ENCODE measurements at places on chromosomes 4 and X.

GRCh38 chrX:153871451-153871850 is 14.5 kb downstream of the L1CAM start:
- no peak for DNase-seq

DNA sequence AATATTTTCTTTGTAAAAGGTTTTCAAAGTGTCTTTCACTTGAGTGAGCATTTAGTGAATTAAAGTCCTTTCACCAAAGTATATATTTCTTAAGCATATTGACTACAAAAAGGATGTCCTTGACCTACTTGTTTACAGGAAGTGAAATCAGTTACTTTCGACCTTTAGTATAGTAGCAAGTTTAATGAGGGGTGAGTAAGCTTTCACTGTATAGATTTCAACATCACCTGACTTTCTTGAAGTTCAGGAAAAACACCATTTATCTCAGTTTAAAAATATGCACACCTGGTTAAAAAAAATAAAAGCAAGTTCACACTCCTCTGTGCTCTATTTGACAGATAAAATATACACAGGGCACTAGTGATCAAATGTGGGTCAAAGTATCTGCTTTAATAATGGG is 88.1 kb downstream of the CCSER1 start:
- DNase-seq, result no peak

DNA sequence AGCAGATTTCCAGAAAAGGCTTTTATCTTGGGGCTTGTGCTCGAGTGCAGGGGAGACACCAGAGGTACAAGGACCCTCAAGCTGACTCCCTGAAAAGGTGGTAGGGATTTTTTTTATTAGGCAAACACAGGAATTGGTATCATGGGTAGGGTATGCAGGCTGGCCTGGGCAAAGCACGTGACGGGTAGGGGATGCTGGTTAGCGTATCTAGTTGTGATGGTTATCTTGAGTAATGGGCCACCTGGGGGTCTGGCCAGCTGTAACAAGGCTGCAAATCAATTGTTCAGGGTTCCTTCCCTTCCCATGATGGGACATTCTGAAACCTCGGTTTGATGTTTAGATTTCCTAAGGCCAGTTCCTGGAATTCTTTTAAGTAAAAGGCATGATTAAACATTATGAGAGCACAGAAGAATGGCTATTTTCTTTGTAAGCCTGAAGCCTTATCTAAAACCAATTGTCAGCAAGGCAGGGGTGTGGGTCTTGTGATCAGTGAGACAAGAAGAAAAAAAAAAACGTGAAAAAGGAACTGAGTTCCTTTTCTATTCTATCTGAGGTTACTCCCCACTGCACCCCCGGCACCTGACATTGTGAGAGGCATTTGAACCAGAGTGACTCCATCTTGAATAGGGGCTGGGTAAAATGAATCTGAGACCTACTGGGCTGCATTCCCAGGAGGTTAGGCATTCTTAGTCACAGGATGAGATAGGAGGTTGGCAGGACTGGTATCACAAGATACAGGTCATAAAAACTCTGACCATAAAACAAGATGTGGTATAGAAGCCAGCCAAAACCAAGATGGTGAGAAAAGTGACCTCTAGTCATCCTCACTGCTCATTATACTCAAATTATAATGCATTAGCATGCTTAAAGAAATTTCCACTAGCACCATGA is 64.2 kb upstream of the S100G start:
- no peak for DNase-seq

DNA sequence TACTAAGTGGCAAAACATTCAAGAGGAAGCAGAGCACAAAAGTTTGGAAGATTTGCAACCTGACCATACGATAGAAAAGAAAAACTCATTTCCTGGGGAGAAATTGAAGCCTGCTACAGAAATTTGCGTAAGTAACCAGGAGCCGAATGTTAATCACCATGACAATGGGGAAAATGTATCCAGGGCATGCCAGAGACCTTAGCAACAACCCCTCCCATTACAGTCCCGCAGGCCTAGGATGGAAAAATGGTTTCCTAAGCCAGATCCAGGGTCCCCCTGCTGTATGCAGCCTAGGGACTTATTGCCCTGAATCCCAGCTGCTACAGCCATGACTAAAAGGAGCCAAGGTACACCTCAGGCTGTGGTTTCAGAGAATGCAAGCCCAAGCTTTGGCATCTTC is 472.2 kb upstream of the KLHL4 start:
- DNase-seq, result no peak

DNA sequence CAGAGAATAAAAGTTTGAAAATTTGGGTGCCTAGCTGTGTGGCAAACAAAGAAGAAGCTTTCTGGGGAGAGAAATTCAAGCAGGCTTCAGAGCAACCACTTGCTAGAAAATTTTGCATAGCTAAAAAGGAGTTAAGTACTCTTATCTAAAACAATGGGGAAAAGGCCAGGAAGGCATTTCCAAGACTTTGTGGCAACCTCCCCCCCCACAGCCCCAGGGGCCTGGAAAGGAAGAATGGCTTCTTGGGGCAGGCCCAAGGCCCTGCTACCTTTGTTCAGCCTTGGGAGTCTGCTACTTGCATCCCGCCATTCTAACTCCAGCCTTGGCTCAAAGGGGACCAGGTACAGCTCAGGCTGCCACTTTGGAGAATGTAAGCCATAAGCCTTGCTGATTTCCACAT is 102.2 kb downstream of the PTCHD1 start:
- DNase-seq, result no peak

DNA sequence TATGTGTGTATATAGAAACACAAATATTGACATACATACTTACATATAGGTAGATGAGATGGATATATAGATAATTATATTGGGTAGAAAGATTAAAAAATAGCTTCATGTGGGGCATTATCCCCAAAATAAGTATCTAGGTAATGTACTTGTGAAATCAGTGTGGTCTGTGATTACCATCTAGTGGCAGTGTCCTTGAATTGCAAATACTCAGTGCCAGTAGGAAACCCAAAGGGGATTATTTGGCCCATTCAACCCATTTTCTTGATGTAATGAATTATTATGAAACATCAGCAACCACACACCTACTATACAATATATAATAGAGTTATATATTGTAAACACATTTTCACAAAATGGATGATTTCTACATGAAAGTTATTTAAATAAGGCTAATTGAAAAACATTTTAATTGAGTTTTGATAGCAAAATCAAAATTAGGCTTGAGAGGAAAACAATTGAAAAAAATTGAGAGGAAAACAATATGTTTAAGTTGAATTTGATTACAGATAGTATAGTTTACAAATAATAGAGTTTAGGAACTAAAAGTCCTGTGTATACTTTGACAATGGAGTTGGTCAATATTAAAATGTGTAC is 389.4 kb downstream of the GALNTL6 start:
- peak; percentile 23 for DNase-seq
